RPMI8226 (cell line): ENCODE measurements at places on chromosomes 12 and 14.

GRCh38 chr14:93369713-93370266 lies 22.8 kb downstream of the COX8C start:
- DNase-seq, result peak; percentile 49

DNA sequence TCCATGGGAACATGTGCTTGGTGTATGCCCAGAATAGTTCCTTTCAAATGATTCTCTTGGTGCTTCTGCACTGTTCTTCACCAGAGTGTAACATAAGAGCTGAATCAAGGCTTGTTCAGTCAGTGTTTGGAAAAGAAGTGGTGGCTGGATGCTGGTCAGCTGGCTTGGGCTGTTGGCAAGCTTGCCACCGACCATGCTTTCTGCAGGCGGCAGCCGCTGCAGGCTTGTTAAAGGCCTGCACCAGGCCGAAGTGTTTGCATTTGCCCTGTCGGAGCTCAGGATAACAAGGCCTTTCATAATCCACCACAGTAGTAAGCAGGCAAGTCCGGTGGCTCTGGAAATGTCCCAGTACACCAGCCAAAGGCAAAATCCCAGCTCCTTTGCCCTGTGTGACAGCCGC lies 26.9 kb downstream of the DAAM1 start:
- DNase-seq, result no peak

- DNase-seq, result no peak
Measured at GRCh38 chr14:98579140-98579539, 692.9 kb downstream of the BCL11B start.

GRCh38 chr12:57889500-57889989 lies 43.0 kb upstream of the CTDSP2 start:
- DNase-seq, result no peak

GRCh38 chr14:75379246-75379929 lies 48.4 kb upstream of the JDP2 start:
- DNase-seq, result no peak

- DNase-seq, result no peak
Measured at GRCh38 chr12:130947028-130947613, 6.6 kb upstream of the ADGRD1 start.
